Lower lobe of right lung (tissue), 2 donors: ENCODE measurements at places on chromosomes 2 and 18. TPM values are rescaled to one million over a fixed set of nuclear protein-coding genes. Genes with fewer than 3 reads are reported as not detected.
A peak's percentile ranks its signal among the peaks of the same experiment; 100 is the strongest.

GRCh38 chr2:3563521-3563976, 5.4 kb upstream of the RNASEH1 start:
- H3K4me3 ChIP-seq = no peak overlapping the region
- H3K36me3 ChIP-seq = no peaks in the 10 kb centered on the region
- H3K27me3 ChIP-seq = no peaks in the 10 kb centered on the region
- DNase-seq = no peak
- no peak overlapping the region for H3K27ac ChIP-seq
- H3K4me1 ChIP-seq = peaks cover 9% of the 10 kb centered on the region

Gene ZNF804A
- total RNA-seq = 1.3 TPM

DNA sequence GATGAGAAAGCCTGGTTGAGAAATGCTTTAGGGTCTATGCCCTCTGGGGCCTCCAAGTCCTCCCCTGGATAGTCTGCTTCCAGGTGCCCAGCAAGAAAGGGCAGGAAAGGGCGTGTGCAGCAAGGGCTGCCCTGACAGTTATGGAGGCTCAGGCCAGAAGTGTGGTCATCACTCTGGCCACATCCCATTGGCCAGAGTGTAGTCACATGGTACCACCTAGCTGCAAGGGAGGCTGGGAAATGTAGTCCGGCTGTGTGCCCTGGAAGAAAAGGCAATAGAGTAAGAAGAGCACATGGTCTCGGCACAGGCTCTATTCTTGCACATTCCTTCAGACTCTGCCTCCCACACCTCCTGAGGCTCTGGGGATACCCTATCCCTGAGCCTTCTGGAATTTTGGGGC, 35.7 kb downstream of the ODC1 start:
- no peak overlapping the region for H3K4me3 ChIP-seq
- peaks cover 46% of the 10 kb centered on the region for H3K4me1 ChIP-seq
- H3K36me3 ChIP-seq = no peaks in the 10 kb centered on the region

DNA sequence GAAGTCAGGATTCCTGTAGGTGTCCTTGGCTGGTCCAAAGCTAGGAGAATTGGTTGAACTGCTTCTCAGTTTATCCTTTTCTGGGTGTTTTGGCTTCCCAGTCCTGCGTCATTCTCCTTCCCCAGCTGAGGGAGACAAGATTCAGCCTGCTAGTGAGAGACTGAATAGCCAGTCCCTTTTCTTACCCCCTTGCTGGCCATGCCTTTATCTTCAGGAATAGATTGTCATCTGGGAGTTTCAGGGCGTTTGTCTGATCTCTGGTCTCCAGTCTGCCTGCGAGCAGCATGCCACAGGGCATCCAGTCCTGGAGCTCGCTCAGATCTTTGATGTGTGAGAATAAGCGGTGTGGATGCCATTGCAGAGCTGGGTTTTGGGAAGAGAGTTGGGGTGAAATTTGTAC, 5.8 kb downstream of the MYO1B start:
- no peaks in the 10 kb centered on the region for H3K36me3 ChIP-seq
- no peak overlapping the region for H3K4me3 ChIP-seq
- DNase-seq = no peak
- peaks cover 67% of the 10 kb centered on the region for H3K4me1 ChIP-seq
- H3K27ac ChIP-seq = peak overlapping the region; percentile 4

DNA sequence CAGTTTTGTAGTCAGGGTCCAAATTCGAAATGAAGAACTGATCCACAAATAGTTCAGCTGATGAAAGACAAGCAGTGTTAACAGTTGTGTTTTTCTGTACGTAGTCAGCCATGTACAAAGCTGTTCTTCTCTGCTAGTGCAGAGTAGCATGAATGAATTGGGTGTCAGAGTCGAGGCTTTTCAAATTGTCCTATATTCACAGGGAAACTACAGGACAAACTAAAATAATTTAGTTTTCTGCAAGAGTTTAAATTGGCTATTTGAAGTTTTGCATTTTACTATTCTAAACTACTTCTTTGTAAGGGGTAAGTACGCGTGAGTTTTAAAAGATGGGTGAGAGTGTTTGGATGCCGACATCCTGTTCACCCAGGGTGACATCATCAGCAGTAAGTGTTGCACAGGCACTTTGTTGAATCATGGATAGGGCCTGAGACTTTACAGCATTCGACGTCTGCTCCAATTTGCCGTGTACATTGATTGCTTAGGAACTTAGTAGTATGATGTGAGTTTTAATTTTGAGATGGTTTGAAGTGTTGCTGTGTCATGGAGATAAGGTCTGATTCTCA, 147.2 kb upstream of the NFATC1 start:
- no peaks in the 10 kb centered on the region for H3K27me3 ChIP-seq
- no peak overlapping the region for H3K27ac ChIP-seq
- H3K4me1 ChIP-seq = peaks cover 6% of the 10 kb centered on the region

Gene MOGAT1
- 3.2 TPM for total RNA-seq

GRCh38 chr2:176830362-176830761, 382.2 kb upstream of the HNRNPA3 start:
- H3K4me1 ChIP-seq = no peaks in the 10 kb centered on the region
- H3K27ac ChIP-seq = no peak overlapping the region
- DNase-seq = no peak
- no peaks in the 10 kb centered on the region for H3K36me3 ChIP-seq

- no peaks in the 10 kb centered on the region for H3K27me3 ChIP-seq
- no peaks in the 10 kb centered on the region for H3K36me3 ChIP-seq
- no peak overlapping the region for H3K27ac ChIP-seq
- peak overlapping the region; percentile 80 for H3K4me3 ChIP-seq
These were observed 1.1 kb upstream of the GCA start for GRCh38 chr2:162342841-162343240.

Gene IL36RN
- not detected for total RNA-seq

DNA sequence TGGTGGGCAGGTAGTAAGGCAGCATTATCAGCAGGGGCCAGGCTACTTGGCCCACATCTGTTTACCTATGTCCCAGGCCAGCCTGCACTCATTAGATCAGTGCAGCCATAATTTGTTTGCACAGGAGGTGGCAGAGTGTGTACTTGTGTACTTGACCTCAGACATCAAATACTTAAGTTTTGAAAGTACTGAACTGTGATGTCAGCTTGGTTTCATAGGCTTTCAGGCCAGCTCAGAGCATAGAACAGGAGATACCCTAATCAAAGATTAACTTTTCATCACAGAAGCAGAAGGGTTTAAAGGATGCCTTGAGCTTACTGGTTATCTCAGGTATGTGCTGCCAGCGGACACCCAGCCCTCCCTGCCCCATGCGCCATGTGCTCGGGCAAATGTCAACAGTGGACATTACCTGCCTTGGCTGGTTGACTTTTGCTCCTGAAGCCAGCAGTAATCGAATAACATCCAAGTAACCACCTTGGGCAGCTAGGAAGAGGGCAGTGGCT, 33.2 kb downstream of the ANKRD29 start:
- peak overlapping the region; percentile 38 for H3K27ac ChIP-seq
- peak; percentile 66 for DNase-seq
- H3K4me1 ChIP-seq = peaks cover 11% of the 10 kb centered on the region
- no peaks in the 10 kb centered on the region for H3K27me3 ChIP-seq
- no peak overlapping the region for H3K4me3 ChIP-seq

- H3K27ac ChIP-seq = no peak overlapping the region
- no peak overlapping the region for H3K4me3 ChIP-seq
- DNase-seq = no peak
- no peaks in the 10 kb centered on the region for H3K4me1 ChIP-seq
- no peaks in the 10 kb centered on the region for H3K36me3 ChIP-seq
These were observed 25.7 kb downstream of the CCBE1 start for GRCh38 chr18:59671551-59671950.

DNA sequence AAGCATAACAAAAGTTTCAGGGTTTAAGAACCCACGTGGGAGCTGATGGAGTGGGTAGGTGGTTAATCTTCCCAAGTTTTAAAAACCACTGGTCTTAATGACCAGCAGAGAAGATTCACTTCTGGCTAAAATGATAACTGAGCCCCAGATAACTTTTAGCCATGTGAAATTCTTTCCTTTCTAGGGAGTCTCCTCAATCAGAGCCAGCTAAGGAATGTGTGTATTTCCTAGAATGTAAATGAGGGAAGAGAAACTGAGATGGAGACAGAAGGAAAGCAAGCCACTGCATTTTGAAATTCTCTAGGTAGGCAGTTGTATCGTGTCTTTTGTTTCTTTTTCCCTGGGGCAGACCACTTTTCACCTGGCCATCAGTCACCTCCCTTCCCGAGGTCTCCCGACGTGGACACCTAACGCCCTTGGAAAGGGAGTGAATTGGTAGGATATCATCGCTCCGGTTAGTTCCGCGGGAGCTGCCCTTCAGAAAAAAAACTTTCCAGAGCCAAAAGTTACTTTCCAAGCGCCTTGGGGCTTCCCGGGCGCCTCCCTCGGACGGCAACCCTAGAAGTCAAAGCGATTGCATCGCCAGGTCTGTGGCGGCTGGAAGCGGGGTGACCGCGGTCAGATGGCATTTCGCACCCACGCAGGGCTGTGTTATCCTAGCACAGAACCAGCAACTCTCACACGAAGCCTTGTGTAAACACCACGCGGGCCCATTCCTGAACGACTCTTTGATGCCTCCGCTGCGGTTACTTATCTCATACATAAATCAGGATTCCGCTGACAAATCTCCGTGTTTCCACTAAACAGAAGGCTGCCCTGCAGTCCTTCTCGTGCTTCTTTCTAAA, 1.3 kb downstream of the COLEC12 start:
- no peaks in the 10 kb centered on the region for H3K36me3 ChIP-seq
- DNase-seq = peak; percentile 61
- H3K4me1 ChIP-seq = peaks cover 42% of the 10 kb centered on the region
- H3K27me3 ChIP-seq = peaks cover 19% of the 10 kb centered on the region
- H3K4me3 ChIP-seq = peak overlapping the region; percentile 64

Gene KCNG2
- 0.50 TPM for total RNA-seq

Gene VAMP5
- 87.0 TPM for total RNA-seq

- H3K4me1 ChIP-seq = no peaks in the 10 kb centered on the region
- H3K27ac ChIP-seq = no peak overlapping the region
- no peak for DNase-seq
- H3K36me3 ChIP-seq = no peaks in the 10 kb centered on the region
- H3K4me3 ChIP-seq = no peak overlapping the region
- H3K27me3 ChIP-seq = no peaks in the 10 kb centered on the region
These were observed 401.2 kb upstream of the SOX11 start for GRCh38 chr2:5290900-5291546.

DNA sequence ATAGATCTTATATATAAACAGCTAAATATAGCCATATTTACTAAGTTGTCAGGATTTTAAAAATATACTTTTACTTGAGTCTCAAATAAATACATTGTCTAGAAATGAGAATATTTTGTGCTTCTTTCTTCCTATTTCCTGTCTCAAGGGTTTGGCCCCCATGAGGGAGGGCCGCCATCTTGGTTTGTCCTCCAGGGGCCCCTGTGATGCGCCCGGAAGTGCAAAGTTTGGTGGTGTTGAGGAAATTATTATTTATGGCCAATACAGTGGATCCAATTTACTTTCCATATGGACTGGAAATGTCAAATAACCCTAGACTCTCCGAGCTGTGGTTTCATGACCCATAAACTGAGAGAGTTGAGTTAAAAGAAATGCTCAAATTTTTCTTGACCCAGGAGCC, 104.7 kb upstream of the OTOS start:
- H3K4me3 ChIP-seq = no peak overlapping the region
- DNase-seq = no peak
- H3K4me1 ChIP-seq = peaks cover 4% of the 10 kb centered on the region
- H3K27ac ChIP-seq = no peak overlapping the region
- no peaks in the 10 kb centered on the region for H3K27me3 ChIP-seq

- no peak for DNase-seq
- H3K4me1 ChIP-seq = no peaks in the 10 kb centered on the region
- H3K27ac ChIP-seq = no peak overlapping the region
- H3K27me3 ChIP-seq = no peaks in the 10 kb centered on the region
- peaks cover 81% of the 10 kb centered on the region for H3K36me3 ChIP-seq
These were observed 110.6 kb downstream of the WDSUB1 start for GRCh38 chr2:159175927-159176326.

DNA sequence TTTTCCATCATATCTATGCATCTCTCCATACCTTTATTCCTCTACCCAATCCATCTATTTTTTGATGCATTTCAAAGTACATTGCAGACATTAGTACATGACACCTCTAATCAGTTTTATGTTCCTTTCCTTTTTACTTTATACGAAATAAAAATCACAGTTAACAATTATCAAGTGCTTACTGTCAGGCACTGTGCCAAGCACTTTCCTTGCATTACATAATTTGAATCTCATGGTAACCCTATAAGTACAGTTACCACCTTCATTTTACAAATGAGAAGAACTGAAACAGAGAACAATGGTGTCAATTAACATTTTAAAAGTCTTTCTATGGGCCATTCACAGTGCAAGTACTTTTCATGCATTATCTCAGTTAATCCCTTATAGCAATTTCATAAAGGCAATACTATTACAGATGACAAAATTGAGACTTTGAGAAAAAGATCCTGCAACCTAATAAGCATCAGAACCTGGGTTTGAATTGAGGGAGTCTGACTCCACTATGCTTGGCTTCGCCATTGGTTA, 544.4 kb upstream of the TNP1 start:
- no peak overlapping the region for H3K27ac ChIP-seq
- H3K4me3 ChIP-seq = no peak overlapping the region
- no peaks in the 10 kb centered on the region for H3K27me3 ChIP-seq
- no peaks in the 10 kb centered on the region for H3K36me3 ChIP-seq
- no peaks in the 10 kb centered on the region for H3K4me1 ChIP-seq

Gene VAMP8
- total RNA-seq = 272 TPM

Gene IGFBP2
- total RNA-seq = 37.7 TPM

DNA sequence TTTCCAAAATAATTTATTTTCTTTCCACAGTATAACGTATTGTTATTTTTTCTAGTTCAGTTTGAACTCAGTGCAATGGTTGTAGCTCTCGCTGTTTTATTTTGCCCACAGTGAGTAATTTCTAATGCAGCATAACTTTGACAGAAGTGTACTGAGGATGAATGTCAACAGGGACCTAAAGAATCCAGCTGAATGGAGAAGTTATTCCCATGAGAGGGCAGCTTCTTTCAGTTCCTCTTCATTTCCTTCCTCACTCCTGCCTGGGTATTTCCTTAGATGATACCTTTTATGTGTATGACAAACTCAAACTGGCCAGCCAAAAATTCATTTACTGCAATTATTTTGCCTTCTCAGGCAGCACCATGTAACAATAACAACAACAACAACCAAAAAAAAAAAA, 1223.1 kb upstream of the ZEB2 start:
- no peaks in the 10 kb centered on the region for H3K27me3 ChIP-seq
- DNase-seq = no peak
- no peaks in the 10 kb centered on the region for H3K4me1 ChIP-seq
- H3K4me3 ChIP-seq = no peak overlapping the region
- no peak overlapping the region for H3K27ac ChIP-seq
- H3K36me3 ChIP-seq = no peaks in the 10 kb centered on the region

DNA sequence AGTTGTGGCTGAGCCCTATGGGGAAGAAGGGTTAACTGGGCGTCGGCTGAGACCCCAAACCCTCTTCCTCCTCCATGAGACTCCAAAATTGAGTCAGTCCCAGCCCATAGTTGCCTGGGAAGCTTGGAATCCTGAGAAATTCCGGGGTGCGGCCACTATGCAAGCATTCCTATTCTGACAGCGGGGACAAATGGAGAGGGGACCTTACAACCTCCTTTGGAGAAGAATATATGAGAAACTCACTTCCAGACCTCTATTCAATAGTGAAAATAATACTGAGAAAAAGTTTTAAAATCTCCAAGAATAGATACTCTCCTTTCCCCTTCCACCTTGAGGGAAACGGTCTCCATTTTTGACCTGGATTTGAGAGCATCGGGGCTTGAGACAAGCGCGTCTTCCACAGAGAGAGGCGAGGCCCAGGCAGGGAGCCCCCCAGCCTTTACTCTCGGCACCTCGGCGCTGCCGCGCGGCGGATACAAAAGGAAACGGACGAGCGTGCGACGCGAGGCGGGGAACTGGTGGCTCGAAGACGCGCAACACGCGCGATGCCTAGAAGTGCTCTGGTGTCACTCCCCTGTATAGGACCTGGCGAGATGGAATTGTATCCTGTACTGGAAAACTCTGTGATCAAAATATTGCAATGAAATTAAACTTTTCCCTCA, 11.1 kb downstream of the NR4A2 start:
- peaks cover 35% of the 10 kb centered on the region for H3K4me1 ChIP-seq
- peak overlapping the region; percentile 77 for H3K27ac ChIP-seq
- H3K36me3 ChIP-seq = peaks cover 10% of the 10 kb centered on the region
